ENCODE measurements at places on chromosomes 7 and 10.

DNA sequence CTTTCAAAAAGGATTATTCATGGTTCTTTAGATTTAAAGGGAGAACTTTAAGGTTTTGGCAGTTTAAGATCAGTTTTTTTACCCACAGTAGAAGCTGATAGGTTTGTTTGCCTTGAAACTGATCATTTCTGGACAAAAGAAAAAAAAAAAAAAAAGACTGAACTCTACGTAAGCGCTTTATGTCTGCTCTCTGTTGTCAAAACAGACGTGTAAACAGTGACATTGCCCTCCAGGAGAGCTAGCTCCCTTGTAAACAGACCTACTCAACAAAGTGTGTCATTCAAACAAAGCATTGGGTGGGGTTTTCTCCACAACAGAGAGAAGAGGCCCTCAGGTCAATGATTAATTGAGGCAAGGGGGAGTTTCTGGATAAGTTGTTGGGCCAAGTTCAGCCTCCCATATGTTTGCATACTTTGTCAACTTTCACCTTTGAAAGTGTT lies 568.1 kb upstream of the LRRN3 start:
- DNase-seq = no peak

- peak; percentile 93 for DNase-seq
These were observed 7.0 kb downstream of the AIMP2 start for GRCh38 chr7:6015917-6016652.

DNA sequence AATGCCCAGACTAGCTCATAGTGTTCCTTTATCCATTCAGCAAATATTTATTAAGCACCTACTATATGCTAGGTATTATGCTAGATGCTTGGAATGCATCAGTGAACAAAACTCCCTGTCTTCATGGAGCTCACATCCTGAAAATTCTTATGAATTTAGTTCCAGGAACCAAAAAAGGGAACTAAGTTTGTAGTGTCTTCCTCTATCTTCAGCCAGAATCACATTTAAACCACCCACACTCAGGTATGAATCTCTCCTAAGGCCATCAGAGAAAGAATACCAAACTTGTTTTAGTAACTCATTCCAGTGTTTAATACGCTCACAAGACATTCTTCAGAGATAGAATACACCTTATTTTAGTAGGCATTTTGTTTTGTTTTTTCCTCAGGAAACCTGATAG lies 10.1 kb upstream of the EGR2 start:
- no peak for DNase-seq

DNA sequence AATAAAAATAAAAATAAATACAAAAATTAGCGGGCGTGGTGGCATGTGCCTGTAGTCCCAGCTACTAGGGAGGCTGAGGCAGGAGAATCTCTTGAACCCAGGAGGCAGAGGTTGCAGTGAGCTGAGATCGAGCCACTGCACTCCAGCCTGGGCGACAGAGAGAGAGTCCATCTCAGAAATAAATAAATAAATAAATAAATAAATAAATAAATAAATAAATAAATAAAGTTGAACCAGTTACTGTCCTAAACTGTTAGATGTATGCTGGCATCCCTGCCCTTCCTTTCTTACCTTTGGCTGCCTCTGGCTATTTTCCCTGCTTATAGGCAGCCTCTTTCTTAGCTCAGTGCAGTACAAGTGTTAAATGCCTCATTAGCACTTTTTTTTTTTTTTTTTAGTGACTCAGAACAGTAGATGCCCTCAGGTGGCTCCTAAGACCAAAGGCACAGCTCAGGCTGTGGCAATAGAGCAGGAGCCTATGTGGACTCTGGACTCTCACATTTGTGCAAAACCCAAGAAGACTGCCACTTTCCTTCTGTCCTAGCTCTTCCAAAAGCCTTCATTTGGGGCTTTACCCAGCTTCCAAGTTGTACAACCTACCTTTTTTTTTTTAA lies 30.6 kb upstream of the CABCOCO1 start:
- no peak for DNase-seq

GRCh38 chr7:11570922-11571550 lies 261.0 kb downstream of the THSD7A start:
- DNase-seq = no peak

All from fibroblast of skin of right quadriceps (primary cell).